ENCODE measurements at places on chromosomes 1 and 21.

- DNase-seq = no peak
Observed at GRCh38 chr1:1354271-1355247, 3.8 kb downstream of the MXRA8 start.

- no peak for DNase-seq
Observed at GRCh38 chr1:234780531-234781162, 170.7 kb upstream of the IRF2BP2 start.

DNA sequence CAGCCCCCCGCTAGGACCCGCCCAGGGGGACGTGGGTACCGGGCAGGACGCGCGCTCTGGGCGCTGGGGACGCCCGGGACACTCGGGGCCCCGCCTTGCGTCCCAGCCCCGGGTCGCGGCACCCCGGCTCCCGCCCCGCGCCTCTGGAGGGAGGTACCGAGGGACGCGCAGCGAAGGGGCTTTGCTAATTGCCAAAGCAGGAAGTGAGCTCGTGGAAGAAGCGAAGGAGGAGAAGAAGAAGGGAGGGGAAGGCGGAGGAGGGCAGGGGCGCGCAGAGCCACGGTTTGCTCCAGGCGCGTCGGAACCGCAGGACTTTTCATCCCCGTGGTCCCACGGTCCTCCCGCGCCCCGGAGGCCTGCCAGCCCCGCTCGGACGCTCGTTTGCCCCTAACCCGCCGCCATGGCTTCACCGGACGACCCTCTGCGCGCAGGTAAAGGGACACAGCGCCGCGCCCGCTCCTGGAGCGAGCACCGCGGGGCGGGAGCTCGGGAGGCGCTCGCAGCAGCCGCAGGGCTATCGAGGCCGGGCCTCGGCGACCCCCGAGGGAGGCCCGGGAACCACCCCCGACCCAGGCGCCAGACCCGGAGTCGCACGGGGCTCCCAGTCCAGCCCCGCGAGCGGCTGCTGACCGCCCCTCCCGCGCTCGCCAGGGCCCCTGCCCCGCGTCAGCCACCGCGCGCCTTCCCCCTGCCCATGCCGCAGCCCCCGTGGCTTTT lies 1.3 kb downstream of the EDARADD start:
- DNase-seq = peak; percentile 23

- no peak for DNase-seq
Observed at GRCh38 chr21:46145159-46145839, 10.1 kb downstream of the FTCD start.

GRCh38 chr1:117537291-117537920 lies 68.4 kb upstream of the TENT5C start:
- no peak for DNase-seq

DNA sequence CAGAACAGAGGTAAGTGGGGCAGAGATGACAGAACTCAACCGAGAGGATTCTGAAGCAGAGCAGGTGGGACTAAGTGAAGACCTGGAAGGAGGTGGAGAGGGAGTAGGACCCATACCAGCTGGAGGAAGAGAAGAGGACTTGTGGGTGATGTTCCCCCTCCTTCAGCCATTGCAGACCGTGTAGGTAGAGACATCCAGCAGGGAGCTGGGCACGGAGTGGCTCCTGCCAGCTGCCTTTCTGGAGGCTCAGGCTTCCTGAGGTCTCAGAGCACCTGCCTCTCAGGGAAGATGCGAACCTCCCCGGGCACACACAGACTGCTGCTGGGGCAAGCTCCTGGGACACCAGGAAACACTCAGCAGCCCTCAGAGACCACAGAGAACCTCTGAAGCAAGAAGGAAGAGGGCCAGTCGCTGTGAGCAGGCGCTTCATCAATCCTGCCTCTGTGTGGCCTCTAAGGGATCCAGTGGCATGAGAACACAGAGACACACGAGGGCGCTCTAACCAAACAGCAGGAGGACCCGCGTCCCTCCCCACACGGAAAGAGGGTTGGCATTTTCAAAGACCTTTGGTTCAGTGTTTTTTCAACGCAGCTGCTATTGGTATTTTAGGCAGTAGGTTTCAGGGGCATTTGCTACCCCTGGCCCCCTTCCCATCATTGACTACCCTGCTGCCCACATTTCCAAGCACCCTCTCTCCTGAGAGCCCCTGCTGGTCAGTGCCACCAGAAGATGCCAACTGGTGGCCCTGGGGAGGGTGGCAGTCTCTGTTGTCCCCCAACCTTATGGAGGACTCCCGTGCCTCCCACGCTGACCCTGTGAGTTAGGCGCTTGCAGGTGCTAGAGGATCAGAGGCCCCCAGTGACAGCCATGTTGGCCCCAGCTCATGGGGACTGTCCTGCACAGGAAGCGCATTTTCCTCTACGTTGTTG lies 89.6 kb upstream of the EDN2 start:
- peak; percentile 56 for DNase-seq

GRCh38 chr1:19160831-19161230 lies 49.2 kb downstream of the UBR4 start:
- no peak for DNase-seq

DNA sequence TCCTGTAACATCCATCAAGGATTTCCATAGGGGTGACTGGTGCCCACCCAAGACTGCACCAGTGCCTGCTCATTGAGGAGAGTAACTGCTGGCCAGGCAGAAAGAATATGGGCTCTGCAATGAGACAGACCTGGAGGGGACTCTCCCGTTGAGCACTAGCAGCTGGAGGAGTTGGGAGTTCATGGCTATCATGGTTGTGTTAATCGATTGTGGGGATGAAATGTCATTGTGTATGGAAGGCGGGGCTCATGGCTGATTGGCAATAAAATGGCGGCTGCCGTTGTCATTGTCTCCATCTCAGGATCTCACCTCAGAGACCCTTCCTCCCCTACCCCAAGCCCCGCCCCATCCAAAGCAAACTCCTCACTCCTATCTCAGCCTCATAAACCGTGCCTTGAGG lies 3.9 kb downstream of the TMEM125 start:
- DNase-seq = no peak

GRCh38 chr21:27639286-27639685 lies 672.4 kb upstream of the ADAMTS5 start:
- DNase-seq = no peak

GRCh38 chr1:104125970-104126369 lies 376.3 kb downstream of the AMY1C start:
- DNase-seq = no peak

DNA sequence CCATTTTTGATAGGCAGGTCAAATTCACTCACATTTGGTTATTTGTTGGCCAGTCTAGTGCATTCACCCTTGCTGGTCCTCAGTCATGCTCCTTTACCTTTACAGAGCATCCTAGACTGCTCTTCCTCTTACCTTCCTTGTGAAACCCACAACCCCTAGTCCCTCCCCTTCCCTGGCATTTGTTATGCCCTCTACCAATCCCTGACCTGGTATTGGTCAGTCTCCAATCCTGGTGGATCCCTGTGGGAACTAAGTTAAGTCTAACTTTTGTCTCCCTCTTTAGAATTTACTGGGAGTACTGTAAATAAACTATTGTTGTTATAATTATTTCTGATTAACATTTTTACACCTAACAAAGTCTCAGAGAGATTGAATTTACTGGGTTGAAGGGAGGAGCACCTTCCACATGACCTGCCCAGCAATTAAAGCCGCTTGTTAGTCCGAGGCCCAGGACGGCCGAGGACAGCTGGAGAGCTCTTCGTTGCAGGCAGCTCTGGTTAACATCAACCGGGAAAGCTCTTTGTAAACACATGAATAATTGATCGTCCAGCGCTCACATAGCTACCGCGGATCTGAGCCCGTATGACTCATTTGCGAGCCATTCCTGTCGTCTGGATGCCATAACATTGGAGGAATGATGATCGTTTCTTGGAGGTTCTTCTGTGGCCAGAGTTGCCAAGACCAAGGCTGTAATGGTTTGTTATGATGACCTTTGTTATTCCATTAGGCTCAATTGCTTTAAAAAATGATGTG lies 31.9 kb downstream of the MTARC1 start:
- no peak for DNase-seq

GRCh38 chr1:60036856-60037460 lies 36.6 kb downstream of the C1orf87 start:
- DNase-seq = no peak

- no peak for DNase-seq
Observed at GRCh38 chr21:34687065-34687464, 18.3 kb downstream of the CLIC6 start.

- DNase-seq = no peak
Observed at GRCh38 chr1:46820560-46821060, 21.8 kb downstream of the CYP4B1 start.

DNA sequence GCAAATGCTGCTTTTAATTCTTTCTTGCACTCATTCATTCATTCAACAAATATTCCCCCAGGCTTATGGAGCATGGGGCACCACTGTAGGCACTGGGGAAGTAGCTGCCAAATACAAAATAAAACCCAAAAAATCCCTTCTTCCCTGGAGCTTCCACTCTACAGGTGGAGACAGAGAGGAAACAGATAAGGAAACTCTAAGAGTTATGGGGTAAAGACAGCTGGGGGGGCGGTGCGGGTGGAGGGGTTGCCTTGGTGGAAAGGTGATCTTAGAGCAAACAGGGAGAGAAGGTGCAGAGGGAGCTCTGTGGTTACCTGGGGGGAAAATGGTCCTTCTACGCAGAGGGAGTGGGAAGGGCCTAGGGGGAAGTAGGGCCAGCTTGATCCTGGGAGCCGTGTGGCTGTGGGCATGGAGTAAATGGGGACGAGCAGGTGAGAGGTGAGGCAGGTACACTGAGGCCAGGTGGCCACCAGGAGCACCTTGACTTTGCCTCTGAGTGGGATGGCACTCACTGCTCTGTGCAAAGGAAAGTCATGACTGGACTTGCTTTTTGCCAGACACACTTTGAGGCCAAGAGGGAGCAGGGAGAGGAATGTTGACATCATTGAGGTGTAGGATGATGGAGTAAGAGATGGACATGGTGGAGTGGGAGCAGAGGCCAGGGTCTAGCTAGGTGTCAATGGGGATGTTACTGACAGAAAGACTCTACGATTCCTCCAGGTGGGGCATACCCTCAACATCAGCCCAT lies 152.0 kb downstream of the ETS2 start:
- no peak for DNase-seq

- no peak for DNase-seq
Observed at GRCh38 chr1:111880881-111881837, 108.3 kb downstream of the KCND3 start.

GRCh38 chr21:31343680-31344480 lies at the start of gene TIAM1:
TSS of gene TIAM1 (minus strand) at chr21:31344261. CDS start at chr21:31266972, 77,289 bp downstream.
- no peak for DNase-seq

GRCh38 chr1:232925421-232926220 lies 24.8 kb upstream of the NTPCR start:
- DNase-seq = no peak

Measured in stimulated activated CD8-positive, alpha-beta memory T cell treated with anti-CD3 and anti-CD28 coated beads, Interleukin-12 subunit alpha, Interleukin-12 subunit beta, amount 100 ng/mL, for 4 hours (primary cell).